Stimulated activated CD4-positive, alpha-beta T cell treated with anti-CD3 and anti-CD28 coated beads, Interleukin-1b, Interleukin-23, amount 100 ng/mL, for 24 hours (primary cell): ENCODE measurements at places on chromosomes 3 and 15.

DNA sequence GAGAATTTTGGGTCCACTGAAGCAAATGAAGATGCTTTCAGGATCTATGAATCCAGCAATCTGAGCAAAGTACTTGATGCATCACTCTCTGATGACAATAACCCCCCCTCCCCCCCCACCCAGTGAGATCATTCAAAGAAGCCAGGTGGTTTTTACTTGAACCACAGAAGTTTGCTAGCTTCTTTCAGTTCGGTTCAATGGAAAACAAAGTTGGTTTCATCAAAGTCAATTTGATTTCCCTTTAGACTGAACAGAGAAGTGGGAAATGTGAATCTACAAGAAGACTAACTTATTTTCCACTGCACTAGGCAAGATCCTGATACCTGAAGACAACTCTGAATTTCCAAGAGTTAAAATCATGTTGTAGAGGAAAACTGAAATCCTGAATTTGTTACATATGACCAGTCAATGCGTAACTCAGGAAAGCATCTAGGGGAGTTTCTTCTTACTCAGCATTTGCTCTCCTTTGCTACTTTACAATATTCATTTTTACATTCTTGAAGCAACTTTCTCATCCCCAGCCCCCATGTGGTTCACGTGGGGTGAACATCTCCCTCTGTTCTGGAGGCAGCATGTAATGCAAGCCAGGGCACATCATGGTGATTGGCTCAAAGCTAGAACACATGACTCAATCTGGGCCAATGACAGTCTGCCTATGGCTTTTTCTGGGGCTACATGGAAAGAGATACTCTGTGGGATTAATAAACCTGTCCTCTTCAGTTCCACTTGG lies 572.6 kb downstream of the FOXP1 start:
- peak; percentile 57 for DNase-seq

DNA sequence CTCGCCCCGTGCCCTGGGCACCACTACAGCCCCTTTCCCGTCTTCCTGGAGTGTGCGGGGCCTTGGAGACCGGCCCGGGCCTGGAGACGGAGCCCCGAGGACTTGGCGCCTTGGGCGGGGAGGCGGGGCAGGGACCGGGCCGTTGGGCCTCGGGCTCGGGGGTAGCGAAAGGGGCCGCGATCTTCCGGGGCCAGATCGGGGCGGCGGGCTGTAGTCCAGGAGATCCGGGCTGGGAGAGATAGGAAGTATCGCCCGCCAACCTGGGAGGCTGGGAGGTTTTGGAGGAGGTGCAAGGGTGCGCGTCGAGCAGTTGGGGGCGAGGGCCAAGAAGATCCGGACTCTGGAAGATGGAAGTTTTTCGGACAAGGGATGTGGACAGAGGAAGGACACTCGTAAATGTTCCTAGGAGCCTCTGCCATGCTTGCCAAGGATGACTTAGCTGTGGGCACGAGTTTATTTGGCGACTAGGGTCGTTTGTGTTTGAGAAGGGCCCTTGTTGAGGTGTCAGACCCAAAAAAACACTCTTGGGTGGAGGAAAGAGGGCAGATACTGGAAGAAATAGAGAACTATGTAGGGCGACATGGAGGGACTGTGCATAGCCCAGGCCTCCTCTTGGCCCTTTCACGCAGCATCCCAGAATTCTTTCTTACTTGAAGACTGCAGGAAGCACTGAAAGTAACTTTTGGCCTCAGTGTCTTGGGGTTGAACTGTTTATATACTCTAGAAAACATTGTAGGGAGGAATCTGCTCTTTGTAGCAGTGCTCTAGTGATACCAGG lies 712 bp downstream of the RTF1 start:
- peak; percentile 11 for DNase-seq

DNA sequence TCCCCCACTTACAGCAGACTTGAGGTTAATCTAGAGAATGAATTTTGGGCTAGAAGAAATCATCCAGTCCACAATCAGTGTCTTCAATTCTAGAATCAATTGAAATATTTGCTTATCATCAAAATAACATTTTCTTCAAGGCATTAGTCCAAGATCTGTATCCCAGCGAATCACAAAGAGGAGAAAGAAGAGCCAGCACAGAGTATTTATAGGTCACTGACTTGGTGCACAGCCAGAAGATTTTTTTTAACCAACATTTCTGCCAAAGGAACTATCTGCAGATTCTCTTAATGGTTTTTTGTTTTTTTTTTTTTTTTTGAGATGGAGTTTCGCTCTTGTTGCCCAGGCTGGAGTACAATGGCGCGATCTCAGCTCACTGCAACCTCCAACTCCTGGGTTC lies 178.2 kb downstream of the TNIK start:
- DNase-seq = no peak

DNA sequence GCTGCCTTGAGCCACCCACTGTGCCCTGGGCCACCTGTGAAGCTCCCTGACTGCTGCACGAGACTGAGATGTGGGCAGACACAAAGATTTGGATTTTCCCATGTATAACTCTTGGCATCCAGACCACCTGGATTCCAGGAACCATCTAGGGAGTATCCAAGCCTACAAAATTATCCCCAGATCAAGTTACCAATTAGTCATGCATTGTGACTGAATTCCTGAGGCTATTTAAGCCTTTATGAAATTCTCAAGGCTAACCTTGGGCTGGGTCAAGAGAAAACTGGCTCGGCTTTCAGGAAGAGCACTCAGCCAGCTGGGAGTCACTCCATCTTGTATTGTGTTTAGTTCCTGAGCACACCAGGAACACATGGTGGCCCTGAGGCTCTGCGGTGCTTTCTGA lies 13.3 kb upstream of the ATP13A5 start:
- DNase-seq = no peak

- no peak for DNase-seq
These were observed 285.0 kb upstream of the LYSMD4 start for GRCh38 chr15:100018191-100018590.

DNA sequence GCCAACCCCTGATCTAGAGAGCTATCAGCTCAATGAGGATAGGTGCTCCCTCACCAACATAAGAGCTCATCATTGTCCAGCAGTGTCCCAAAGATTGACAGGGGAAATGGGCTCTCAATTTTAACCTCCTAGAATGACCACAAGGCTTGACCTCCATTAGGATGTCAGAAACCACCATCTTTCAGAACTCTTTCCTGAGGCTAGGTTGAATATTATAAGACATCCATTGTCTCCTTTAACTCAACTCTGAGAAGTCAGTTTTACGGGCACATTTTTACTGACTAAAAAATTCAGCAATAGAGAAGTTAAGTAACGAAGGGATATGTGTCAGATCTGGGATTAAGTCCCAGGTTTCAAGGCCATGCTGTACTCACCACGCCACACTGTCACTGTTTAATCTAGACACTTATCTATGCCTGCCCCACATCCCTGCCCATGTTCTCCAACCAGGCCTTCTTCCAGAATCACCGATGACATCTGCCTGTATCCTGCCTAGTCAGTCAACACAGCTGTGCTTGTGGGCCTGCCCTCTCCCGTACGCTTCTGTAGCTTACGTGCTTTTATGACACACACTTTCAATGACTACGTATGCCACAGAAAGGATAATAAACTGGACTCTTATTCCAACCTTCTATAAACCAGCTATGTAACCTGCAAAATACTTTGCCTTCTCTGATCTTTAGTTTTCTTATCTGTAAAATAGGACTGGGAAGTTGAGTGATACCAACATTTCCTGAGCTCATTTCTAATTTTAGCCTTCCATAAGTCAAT lies 17.1 kb upstream of the MUC13 start:
- no peak for DNase-seq

GRCh38 chr15:60316961-60317360 lies 80.8 kb downstream of the ANXA2 start:
- DNase-seq = no peak

GRCh38 chr15:72113347-72114031 lies 4.5 kb downstream of the MYO9A start:
- no peak for DNase-seq

DNA sequence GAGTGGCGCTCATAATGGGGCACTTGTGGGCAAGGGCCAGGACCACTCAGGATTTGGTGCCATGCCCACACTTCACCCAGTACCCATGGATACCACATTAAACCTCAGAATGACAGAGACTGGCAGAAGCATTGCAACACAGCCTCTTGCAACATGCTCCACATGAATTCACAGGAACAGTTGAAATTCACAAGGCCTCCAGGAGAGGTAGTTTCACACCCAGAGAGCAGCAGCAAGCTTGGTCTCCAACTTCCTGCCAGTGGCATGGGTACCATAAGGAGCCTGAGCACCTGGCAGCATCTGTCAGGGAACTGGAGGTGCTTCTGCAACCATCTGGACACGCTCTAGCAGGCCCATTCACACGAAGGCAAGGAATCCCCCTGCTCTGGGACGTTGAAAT lies 101.0 kb downstream of the OSBPL10 start:
- no peak for DNase-seq

DNA sequence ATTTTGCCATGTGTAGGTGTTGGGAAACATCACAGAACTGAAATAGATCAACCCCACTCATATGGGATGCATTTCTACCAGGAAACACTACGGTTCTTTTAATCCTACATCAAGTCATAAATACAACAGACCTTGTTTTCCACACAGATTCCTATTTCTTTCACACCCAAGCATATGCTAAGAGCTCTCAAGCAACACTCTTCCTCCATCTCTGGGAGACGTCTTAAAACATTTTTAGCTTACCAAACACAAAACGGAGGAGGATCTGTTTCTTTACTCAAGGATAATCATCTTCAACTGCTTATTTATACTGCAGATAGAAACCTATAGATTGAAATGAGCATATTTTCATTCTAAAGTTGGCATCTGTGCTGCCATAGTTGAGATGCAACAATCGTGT lies 5.1 kb downstream of the GJD2 start:
- DNase-seq = no peak

GRCh38 chr3:30518181-30518864 lies 88.1 kb upstream of the TGFBR2 start:
- no peak for DNase-seq

GRCh38 chr3:125418306-125418705 lies 43.2 kb upstream of the ZNF148 start:
- DNase-seq = no peak

GRCh38 chr3:166282931-166283330 lies 445.7 kb upstream of the BCHE start:
- DNase-seq = no peak

GRCh38 chr3:108281670-108282069 lies 14.7 kb upstream of the HHLA2 start:
- DNase-seq = no peak

- DNase-seq = no peak
These were observed 46.4 kb upstream of the MBNL1 start for GRCh38 chr3:152222327-152222726.

DNA sequence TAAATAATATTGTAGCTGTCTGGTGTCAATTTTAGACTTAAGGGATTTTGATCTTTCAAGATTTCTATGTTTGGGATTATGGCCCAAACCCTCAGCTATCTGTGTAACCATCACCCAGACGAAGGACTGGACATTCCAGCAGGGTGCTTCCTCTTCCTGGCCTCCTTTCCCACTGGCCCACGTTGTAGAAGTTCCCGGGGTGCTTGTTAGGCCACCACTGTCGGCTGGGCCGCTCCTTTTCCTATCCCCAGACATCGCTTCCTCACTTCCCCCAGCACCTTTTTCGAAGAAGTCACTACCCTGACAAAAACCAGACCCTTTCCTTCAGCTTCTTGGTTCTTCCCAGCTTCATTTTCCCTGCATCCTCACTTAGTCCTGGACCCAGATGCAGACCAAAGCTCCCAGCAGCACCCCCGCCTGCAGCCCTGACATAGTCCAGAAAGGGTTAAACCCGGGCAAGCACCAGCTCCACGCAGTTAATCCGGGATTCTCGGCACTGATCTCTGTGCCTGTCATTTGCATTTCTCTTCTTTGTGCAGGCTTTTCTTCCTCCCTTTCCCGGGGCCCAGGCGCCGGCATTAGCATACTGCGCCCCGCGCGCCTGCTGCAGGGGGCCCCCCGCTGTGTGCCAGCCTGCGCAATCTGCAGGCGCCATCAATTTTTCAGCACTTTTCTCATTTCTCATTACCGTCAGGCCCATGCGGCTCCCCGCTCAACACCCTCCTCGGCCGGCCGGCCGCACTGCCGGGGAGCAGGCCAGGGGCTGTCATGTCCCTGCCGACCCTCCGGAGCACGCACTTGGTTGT lies 90.6 kb downstream of the ZNF621 start:
- no peak for DNase-seq

DNA sequence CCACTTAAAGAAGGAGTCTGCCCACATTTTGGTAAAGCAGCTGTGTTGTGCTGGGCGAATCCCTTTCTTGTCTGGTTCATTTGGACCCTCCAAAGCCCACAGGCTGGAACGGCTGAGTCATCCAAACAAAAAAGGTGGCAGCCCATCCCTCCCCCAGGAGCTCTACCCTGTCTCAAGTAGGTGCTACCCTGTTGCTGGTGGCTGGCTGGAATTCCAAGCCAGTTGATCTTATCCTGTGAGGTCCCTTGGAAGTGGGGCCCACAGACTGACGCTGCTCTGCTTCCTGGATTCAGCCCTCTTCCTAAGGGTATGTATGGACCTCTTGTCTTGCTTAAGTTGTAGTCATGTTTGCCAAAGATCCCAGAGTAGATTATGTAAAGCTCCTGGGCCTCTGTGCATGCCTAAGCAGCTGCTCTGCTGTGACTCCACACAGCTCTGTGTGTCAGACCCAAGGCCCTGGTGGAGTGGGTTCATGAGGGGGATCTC lies 44.5 kb downstream of the CCR1 start:
- DNase-seq = no peak

GRCh38 chr15:64694816-64695215 lies 80.6 kb downstream of the RBPMS2 start:
- DNase-seq = no peak

DNA sequence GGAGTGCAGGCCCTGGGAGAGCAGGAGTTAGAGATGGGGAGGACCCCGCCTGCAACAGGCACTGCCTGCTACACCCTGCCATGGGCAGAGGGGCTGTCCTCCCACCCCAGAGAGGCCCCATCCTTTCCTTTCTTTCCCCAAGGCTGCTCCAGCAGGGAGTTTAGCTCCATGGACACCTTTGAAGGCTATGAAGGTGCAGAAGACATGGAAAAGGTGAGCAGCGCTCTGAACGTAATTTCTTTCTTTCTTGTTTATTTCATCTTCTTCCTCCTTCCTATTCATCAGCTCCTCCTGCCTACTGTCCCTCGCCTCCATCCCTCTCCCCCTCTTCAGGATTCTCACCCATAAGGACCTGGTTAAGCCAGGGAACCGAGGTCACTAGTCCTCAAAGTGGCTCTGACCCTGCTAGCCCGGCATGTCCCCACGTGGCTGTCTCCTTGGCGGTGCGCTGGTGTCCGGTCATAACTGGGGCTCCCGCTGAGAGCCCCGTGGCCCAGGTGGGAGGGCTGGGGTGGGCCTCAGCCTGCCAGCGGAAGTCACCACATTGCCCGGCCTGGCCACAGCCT lies 16.0 kb upstream of the ADIPOQ start:
- DNase-seq = no peak

GRCh38 chr15:100671858-100672543 lies 69.6 kb downstream of the ASB7 start:
- DNase-seq = no peak
